ENCODE measurements at places on chromosomes 2 and 18.
A peak's percentile ranks its signal among the peaks of the same experiment; 100 is the strongest.

- no peak for DNase-seq
Measured at GRCh38 chr2:49788300-49788699, 634.0 kb upstream of the FSHR start.

DNA sequence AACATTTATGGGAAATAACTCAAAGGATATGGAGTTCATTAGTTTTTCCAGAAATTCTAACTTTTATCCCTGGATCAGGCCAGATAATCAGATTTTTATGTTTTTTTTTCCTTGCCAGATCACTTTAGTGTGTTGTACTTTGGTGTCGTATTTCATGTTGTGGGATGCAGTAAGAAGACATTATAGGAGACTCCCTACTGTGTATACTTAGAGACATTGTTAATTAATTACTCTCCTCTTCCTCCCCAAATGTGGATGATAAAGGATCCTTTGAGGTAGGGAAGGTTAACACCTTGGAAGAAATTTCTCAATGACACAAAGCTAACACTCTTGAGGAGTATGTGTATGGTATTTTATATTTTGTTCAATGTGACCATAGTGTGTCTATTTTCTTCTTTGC, 120.5 kb downstream of the LYPD6B start:
- no peak for DNase-seq

DNA sequence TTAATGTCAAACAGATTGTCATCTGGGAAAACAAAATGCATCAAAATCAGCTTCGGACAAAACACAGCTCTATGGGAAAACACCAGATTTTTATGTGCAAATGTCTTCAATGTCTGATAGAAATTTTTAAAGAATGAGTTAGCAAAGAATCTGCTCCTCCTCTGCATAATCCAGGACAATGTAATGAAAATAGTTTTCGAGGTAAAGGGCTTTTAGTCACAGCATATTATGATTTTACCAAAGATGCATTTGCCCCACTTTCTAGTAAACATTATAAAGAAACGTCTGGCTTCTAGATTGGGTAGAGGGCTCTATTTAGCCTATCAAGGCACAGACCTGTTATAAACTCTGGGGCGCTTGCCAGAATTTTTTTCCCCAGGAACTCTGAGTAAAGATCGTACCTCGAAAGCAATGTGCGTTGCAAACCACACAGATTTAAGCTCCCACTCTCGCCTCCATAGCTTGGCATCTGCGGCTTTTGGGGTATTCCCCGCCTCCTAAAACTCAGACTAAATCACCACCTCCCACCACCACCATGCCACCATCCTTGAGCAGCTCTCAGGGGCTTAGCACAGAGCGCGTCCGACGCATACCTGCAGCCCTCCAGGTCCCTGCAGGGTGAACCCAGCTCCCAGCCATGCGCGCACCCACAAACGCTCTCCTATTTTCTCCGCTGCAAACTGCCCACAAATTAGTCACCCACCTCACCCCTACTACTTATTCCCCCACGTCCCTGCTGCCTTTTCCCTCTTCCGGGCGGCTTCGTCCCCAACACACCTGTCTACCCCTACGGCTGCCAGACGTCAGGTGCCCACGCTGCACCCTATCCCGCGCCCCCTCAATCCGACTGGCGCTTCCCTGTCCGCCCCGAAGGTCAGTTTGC, 829 bp downstream of the ACVR1C start:
- DNase-seq, result peak; percentile 2

DNA sequence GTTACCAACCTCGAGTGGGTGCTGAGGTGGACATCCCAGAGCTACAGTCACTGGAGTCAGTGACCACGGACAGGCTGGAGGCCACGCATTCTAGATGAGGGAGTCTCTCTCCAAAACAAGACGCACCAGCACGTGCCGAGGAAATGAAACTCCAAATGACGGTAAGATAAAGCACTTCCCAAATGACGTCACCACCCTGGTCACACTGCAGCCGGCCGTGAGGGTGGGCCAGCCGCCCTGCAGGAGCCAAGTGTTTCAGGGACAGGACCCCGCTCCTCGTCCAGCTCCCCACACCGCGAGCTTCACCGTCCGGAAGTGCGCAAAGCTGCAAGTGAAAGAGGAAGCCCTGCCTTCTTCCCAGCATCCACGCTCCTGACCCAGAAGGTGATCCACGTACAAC, 99.4 kb downstream of the ZNF516 start:
- no peak for DNase-seq

- no peak for DNase-seq
Measured at GRCh38 chr2:73020306-73020656, 51.2 kb downstream of the SFXN5 start.

GRCh38 chr2:46943881-46944798, 28.5 kb upstream of the MCFD2 start:
- no peak for DNase-seq

DNA sequence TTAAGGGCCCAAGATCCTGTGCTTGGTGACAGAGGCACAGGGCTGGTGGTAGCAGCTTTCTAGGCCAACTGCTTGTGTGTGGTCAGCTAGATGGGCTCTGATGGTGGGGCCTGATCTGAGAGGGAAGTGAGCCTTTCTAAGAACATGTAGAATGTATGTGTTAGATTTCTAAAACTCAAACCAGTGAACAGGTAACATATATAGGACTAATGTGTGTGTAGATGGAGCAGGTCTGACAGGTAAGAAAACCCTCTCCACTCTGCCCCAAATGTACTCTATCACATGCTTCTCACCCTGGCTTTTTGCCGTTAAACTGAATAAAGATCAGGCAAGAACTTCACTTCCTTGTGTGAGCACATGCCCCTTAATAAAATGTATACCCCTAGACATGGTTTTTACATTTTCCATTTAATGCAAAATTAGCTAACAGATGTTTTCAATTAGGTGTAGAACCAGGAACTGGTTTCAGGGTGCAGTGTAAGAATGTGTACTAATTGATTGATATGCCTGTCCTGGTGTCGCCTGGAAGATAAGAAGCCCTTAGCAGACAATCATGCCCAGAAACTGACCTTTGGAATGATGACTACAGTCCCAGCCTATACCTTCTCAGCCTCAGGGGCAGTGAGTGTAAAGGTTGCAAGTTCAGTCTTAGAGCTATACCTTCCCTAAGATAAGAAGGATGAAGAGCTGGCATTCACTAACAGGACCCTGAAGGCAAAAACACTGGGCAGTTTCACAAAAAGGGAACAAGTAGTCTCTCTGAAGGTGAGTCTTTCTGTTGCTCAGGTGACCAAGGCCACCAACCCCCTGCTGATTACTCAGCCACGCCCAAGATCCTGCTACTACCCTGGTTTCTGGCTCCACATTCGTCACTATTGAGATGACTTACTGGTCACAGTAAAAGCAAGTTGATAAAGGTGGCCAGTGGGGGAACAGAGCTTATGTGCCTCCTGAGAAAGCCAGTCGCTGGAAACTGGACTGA, 71.2 kb downstream of the SPATS2L start:
- DNase-seq, result no peak

GRCh38 chr2:29309090-29310029, 194.1 kb downstream of the CLIP4 start:
- peak; percentile 60 for DNase-seq

DNA sequence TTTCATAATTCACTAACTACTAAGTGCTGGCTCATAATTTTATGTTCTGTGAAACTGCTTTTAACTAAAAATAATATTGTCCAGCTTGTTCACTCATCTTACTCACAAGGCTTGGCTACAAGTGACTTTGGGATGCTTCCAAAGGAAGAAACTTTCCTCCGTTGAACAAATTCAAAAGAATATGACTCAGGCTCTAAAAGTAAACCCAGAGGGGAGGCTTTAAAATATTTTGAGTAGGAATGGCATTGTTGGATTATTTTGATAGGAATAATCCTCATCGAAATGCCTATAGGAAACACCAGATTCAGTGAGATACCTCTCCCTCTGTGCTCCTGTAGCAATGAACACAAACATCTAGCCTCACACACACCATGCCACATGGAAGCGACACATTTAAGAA, 25.2 kb upstream of the TLK1 start:
- DNase-seq, result no peak

DNA sequence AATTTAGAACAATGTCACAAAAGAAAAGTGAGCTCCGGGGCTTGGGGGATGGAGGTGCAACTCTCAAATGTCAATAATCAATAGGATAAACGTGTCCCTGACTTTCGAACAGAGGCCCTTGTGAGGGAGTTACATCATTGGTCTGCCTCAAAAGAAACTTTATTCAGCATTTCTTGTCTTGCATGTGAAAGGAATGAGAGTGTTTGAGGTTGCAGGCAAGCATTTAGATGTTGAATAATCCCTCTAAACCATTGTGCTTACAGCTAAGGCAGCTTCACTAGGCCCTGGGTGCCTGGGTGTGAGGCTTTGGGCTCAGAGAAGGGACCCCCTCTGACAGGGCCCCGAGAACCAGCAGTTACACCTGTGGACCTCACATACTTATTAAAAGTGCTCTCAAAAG, 28.6 kb upstream of the FHL2 start:
- no peak for DNase-seq

- DNase-seq, result peak; percentile 69
Measured at GRCh38 chr2:12169721-12170120, 423.3 kb downstream of the LPIN1 start.

DNA sequence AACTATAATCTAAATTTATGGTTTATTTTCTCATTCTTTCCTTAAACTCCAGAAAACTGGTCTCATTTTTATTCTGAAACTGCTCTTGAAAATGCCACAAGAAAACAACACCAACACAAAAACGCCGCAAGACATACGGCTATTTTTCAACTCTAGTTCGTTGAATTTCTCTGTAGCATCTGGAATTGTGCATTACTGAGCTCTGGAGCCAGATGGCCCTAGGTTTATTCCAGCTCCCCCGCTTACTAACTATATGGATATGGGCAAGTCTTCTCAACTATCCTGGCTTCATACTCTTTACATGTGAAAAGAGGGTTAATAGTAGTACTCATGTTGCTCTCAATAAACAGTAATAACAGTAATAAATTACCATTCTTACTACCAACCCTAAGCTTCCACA, 19.9 kb downstream of the FAM98A start:
- DNase-seq, result no peak

DNA sequence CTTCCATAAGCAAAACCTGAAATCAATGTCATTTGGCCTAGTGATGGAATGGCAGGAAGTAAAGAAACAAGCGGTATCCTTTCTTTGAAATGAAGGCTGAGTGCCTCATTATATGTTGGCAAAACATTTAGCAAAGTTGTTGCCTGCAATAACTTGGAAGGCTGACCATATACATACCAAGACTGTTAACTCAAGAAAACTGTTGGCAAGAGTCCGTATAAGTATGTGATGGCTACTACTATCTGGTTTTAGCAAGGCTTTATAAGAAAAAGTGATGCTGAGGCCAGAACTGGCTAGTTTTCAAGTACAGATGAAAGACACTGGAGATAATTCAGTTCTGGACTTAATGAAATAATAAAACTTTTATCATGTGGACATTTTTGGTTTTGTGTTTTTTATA, 356.2 kb downstream of the ZNF521 start:
- no peak for DNase-seq

- DNase-seq, result no peak
Measured at GRCh38 chr2:220078439-220078838, 451.0 kb downstream of the SLC4A3 start.

DNA sequence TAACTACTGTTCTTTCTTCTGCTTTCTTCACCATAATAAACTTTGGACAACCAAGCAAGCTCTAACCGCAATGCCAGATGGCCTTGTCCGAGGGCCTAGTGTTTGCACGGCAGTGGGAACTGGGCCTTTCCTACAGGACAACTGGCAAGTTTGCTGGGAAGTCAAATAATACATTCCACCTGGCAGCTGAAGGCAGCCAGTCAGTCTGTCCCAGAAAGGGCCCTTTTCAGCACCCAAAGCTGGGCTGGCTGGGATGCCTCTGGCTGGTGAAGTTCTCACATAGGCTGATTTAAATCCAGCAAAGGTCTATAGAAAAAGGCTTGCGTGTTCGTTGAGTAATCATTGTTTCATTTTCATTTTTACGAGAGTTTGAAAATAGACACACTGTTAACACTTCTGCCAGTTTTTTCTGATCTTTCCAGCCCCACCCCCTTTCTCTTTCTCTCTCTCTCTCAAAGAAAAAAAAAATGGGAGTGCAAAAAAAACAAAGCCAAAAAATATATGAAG, 110.0 kb upstream of the EPAS1 start:
- DNase-seq, result no peak

DNA sequence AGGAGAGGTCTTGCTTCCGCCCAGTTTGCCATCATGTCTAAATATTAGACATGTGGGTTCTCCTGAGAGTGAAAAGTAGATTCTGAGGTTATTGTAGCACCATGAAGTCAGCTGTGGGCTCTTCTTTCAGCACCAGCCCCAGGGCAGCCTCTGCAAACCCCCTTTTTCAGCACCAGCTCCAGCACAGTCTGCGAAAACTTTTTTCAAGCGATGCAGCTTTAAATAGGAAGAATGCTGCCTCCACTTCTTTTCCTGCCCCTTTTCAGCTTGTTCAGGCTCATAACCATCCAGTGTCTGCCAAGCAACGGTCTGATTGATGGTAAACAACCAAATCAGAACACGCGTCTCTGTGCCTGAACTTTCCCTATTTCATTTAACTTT, at the start of gene COL5A2:
TSS of gene COL5A2 (minus strand) at position 192 of the 381 bp plus-strand sequence. CDS start at position 35, 157 bp downstream.
- DNase-seq, result peak; percentile 65

DNA sequence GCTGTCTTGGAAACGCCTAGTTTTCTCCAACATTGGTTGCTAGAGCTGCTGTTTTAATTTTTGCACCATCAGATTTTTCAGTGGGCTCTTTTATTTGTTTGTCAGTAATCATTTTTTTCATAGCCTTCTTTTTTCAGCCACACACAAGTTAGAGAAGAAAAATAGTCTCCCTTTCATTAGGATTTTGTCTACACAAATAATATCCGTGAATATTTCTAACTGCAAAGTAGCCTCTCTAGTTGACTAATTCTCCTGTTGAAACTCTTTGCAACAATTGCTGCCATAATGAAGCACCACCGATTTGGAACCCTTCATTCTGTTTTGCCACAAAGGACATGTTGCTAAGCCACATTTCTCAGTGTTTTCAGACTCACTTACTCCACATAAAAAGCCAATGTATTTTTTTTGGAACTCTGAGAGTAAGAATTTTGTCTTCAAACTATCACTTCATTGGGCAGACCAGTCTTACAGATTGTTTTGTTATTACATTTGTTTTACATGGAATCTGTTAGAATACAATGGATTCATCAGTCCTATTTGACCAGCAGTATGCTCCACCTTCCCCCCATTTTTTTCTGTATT, 9.6 kb downstream of the KCNJ3 start:
- no peak for DNase-seq

GRCh38 chr2:239044336-239044735, 196.5 kb downstream of the TWIST2 start:
- no peak for DNase-seq

GRCh38 chr2:177338177-177338721, 54.3 kb upstream of the AGPS start:
- no peak for DNase-seq
